Smooth muscle cell of the umbilical artery (primary cell): ENCODE measurements at places on chromosomes 4 and X. TPM values are rescaled to one million over a fixed set of nuclear protein-coding genes. Genes with fewer than 3 reads are reported as not detected.

Gene GAGE13
- total RNA-seq: not detected in 2 replicates

Gene HEPH
- 1.5 and 109 TPM in 2 replicates for total RNA-seq

Gene CT45A8
- total RNA-seq: not detected in 2 replicates

Gene RHOXF1
- not detected in 2 replicates for total RNA-seq

Gene GYPA
- not detected in 2 replicates for total RNA-seq

Gene DGKK
- total RNA-seq: not detected in 2 replicates

Gene ACE2
- 0.05 TPM in 1 of 2 replicates, not detected in the other for total RNA-seq

Gene HTRA3
- 0.42 and 12.5 TPM in 2 replicates for total RNA-seq

Gene MSANTD1
- 0.59 and 1.0 TPM in 2 replicates for total RNA-seq

Gene CLDN34
- not detected in 2 replicates for total RNA-seq

Gene PDCL2
- not detected in 2 replicates for total RNA-seq

Gene AWAT2
- total RNA-seq: not detected in 2 replicates

Gene PNMA6F
- total RNA-seq: not detected in 2 replicates

Gene STPG2
- under 0.01 and 0.05 TPM in 2 replicates for total RNA-seq
